ENCODE measurements at places on chromosomes 16 and 17. TPM values are rescaled to one million over a fixed set of nuclear protein-coding genes. Genes with fewer than 3 reads are reported as not detected.

The SMIM36 gene
- total RNA-seq, result not detected

The ERI2 gene
- 23.5 TPM for total RNA-seq

The GAST gene
- total RNA-seq, result not detected

- no peaks in the 10 kb centered on the region for H3K36me3 ChIP-seq
- H3K27ac ChIP-seq, result no peak overlapping the region
- H3K27me3 ChIP-seq, result no peaks in the 10 kb centered on the region
These were observed 45.1 kb downstream of the IRX3 start for GRCh38 chr16:54241525-54241924.

GRCh38 chr17:79870540-79870939 is 31.3 kb upstream of the CBX4 start:
- no peaks in the 10 kb centered on the region for H3K36me3 ChIP-seq
- no peak overlapping the region for H3K27ac ChIP-seq
- H3K27me3 ChIP-seq, result no peaks in the 10 kb centered on the region
- DNase-seq, result no peak
- H3K4me1 ChIP-seq, result no peaks in the 10 kb centered on the region

DNA sequence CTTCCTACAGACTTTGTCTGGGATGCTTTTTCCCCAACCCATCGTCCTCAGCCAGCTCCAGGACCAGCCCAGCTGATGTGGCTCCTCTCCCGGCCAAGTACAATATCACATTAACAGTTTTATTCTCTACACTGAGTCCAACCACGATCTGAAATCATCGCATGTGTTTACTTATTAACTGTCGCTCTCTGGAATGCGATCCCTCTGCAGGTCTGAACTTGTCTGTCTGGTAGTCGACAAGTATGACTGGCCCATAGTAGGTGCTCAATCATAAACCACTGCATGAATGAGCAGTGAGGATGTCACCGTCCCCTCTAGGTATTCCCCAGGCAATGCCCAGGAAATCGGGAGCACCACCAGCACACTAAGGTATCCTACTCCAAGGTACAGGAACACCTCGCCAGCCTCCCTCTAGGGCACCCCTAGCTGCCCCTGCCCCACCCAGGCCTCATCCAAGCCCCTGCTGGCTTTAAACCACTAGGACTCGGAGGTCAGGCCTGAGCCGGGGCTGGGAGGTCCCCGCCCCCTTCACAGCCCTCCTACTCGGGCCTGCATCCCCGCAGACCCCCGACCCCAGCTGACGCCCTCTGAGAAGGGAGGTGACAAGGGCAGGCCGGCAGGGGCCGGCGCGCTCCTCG is 27.7 kb downstream of the RTN4RL1 start:
- H3K4me3 ChIP-seq, result no peak overlapping the region
- peaks cover 5% of the 10 kb centered on the region for H3K4me1 ChIP-seq
- H3K27ac ChIP-seq, result no peak overlapping the region

DNA sequence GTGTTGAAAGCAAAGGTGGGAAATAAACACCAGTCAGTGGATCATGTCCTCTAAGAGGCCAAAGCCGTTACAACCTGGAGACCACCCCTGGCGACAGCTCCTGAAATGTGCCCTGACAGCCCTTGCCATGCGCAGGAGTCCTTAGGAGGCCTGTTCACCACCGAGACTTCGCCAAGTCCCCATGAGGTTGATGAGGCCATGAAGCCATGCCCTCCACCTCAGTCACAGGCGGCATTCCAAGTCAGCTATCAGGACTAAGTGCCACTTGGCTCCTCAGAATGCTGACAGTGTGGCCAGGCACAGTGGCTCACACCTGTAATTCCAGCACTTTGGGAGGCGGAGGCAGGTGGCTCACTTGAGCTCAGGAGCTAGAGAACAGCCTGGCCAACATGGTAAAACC is 27.1 kb downstream of the ADAM11 start:
- DNase-seq, result peak; percentile 77
- H3K36me3 ChIP-seq, result no peaks in the 10 kb centered on the region
- H3K27ac ChIP-seq, result no peak overlapping the region
- peaks cover 5% of the 10 kb centered on the region for H3K4me1 ChIP-seq
- no peak overlapping the region for H3K4me3 ChIP-seq

DNA sequence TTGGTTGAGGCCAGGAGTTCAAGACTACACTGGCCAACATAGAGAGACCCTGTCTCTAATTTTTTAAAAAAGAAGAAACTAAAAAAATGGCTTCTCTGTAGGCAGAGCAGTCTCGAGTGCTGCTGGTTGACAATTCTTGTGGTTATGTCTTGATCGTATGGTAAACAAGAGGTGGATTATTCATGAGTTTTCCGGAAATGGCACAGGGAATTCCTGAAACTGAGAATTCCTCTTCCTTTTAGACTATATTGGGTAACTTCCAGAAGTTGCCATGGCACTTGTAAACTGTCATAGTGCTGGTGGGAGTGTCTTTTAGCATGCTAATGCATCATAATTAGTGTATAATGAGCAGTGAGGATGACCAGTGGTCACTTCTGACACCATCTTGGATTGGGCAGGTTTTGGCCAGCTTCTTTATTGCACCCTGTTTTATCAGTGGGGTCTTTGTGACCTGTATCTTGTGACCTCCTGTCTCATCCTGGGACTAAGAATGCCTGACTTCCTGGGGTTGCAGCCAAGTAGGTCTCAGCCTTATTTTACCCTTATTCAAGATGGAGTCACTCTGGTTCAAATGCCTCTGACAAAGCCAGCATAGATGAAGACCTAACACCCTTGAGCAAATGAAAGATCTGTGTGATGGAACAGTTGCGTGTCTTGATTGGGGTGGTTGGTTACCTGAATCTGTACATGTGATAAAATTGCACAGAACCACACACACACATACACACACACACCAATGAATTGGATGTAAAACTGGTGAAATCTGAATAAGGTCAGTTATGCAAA is 30.2 kb downstream of the BMERB1 start:
- H3K4me1 ChIP-seq, result no peaks in the 10 kb centered on the region
- no peaks in the 10 kb centered on the region for H3K36me3 ChIP-seq
- H3K27me3 ChIP-seq, result no peaks in the 10 kb centered on the region

DNA sequence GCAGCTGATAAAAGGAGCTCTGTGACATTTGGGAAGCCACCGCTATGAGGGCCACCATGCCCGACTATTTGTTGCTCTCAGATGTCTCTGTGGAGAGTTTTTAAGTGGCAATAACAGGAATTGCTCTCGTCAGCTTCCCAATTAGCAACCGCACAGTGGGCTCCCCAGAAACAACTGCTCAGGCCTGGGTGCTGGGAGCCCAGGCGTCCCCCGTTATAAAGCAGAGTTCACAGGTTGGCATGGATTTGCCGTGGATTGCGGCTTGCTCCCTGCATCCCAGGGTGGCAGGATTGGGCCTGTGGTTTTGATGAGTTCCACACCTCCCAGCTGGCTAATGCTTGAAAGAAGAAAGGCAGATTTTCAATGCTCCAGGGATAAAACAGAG is 289.9 kb downstream of the CPPED1 start:
- H3K27me3 ChIP-seq, result no peaks in the 10 kb centered on the region
- no peak overlapping the region for H3K4me3 ChIP-seq
- H3K4me1 ChIP-seq, result peaks cover 18% of the 10 kb centered on the region
- H3K36me3 ChIP-seq, result no peaks in the 10 kb centered on the region
- DNase-seq, result no peak

DNA sequence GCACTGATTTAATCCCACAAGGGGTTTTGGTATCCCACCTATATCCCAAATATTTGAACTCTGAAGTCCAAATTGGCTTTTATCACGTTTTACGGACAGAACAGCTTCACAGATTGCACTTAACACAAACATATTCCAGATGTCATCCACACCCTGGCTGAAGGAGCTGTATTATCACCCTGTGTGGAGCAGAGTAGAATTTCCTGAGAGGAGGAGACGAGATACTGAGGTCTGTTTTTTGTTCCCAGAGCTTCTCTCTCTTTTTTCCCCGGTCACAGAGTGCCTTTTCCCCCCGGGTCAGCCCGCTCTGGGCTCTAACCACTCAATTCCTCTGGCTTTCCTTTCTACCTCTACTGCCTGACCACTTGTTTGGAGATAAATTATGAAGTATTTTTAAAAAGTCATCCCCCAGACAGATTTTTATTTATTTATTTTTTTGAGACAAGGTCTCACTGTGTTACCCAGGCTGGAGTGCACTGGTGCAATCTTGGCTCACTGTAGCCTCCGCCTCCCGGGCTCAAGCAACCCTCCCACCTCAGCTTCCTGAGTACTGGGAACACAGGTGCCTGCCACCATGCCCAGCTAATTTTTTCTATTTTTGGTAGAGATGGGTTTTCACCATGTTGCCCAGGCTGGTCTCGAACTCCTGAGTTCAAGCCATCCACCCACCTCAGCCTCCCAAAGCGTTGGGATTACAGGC is 30.7 kb downstream of the DNAH2 start:
- no peak for DNase-seq

DNA sequence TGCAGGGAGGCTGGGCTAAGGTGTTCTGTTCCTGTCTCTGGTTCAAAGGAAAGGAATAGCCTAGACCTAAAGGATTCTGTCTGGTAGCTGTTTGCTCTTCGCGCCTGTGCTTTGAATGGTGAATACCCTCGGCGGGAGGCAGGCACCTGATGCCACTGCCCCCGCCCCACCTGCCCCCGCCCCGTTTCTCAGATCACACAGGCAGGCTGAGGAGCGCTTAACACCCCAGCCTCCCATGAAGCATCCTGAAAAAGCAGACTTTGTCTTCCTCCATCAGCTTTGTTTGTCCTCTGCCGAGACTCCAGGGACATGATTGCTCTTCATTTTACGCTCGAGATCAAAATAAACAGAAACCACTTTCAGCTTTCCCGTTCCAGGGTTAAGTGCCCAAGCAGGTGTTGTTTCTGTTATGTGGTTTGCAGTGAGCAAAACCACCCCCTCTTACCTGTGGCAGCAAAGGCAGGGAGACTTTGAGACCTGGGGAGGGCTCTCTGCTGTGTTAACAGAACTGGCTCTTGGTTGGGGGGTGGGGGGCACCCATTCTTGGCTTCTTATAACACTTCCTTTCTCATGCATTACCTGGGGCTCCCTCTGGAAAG is 452.1 kb downstream of the WWOX start:
- peak overlapping the region; percentile 78 for H3K27ac ChIP-seq
- no peaks in the 10 kb centered on the region for H3K36me3 ChIP-seq
- H3K4me3 ChIP-seq, result no peak overlapping the region
- no peaks in the 10 kb centered on the region for H3K27me3 ChIP-seq
- DNase-seq, result peak; percentile 54
- H3K4me1 ChIP-seq, result peaks cover 21% of the 10 kb centered on the region

- no peaks in the 10 kb centered on the region for H3K36me3 ChIP-seq
- no peak overlapping the region for H3K27ac ChIP-seq
These were observed 270.1 kb upstream of the TNRC6C start for GRCh38 chr17:77688369-77688768.

GRCh38 chr16:2836646-2837508 is 6.8 kb downstream of the ZG16B start:
- H3K27me3 ChIP-seq, result no peaks in the 10 kb centered on the region
- H3K4me1 ChIP-seq, result no peaks in the 10 kb centered on the region
- H3K27ac ChIP-seq, result no peak overlapping the region
- DNase-seq, result no peak
- H3K4me3 ChIP-seq, result no peak overlapping the region
- H3K36me3 ChIP-seq, result no peaks in the 10 kb centered on the region

Data from thyroid gland (tissue), 4 donors.